ENCODE measurements at places on chromosomes 11 and 22.

DNA sequence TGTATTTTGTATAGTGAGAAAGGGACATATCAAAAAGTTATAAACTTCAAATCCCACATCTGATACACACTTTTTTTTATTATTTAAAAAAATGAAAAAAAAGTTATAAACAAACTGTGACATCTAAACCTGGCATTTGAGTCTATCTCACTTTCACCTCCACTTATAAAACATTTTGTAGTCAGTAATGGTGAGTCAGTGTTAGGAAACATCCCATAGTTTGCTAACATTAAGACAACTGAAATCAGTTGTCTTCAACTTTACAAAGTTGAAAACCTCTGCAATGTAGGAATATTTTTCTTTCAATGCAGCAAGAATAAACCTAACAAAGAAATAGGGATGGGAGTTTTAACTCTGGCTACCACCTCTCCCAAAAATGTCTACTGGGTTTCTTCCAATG is 47.7 kb downstream of the SLC35F2 start:
- no peak for DNase-seq

DNA sequence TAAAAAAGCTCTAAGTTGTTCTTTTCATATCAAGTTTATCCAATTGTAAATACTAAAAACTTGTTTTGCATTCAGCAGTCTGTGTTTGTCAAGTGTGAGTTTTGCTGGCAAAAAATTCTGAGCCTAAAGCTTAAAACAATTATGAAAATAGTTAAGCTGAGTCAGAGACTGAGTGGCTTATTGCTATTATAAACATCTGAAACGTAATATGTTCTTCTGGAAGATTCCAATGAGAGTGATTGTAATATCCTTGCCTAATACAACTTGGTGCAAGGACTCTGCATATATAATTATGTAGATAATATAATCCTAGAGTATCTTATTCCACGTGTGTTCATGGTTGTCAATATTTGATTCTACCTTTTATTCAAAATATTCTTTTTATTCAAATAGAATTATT is 14.1 kb upstream of the NUP50 start:
- DNase-seq = peak; percentile 27

DNA sequence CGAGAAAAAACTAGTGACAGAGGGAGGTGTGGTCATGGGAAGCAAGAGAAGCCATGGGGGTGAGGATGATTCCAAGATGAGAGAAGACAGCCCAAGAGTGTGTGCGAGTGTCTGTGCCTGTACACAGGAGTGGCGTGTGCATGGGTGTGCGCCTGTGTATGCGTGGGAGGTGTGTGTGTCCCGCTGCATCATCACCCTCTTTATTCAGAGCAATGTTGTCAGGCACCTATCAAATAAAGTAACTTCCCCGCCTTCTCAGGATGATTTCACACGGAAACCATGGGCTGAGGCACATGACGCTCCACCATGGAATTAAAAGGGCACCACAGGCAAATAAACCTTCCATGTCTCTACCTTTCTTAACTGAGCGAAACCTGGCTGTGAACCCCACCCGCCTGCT is 24.6 kb downstream of the MS4A10 start:
- no peak for DNase-seq

DNA sequence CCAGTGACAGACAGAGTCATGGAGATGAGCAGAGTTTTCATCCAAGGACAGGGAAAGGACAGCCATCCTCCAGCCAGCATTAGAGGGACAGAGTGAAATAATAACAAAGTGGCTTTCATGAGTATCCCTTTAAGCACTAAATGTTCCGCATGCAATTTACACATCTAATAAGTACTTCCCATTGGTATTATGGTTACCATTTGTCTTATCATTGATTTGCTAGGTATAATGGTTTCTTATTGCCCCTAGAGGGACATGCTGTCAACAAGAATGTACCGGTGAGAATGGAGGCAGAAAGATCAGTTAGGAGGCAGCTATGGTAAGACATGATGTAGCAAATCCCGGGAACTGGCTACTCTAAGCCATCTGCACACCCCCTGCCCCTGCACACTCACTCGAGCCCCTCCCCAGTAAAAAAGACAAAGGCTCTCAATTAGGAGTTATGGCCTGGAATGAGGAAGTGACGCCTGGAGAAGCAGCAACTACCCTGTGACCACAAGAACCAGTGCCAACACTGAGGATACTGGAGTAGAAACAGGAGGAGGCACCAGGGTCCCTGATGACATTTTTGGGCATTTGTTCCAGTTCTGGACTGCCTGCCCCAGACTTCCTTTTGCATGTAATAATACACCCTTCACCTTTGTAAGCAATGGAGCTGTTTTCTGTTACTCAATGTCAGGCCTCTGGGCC is 30.2 kb upstream of the HMGXB4 start:
- no peak for DNase-seq

DNA sequence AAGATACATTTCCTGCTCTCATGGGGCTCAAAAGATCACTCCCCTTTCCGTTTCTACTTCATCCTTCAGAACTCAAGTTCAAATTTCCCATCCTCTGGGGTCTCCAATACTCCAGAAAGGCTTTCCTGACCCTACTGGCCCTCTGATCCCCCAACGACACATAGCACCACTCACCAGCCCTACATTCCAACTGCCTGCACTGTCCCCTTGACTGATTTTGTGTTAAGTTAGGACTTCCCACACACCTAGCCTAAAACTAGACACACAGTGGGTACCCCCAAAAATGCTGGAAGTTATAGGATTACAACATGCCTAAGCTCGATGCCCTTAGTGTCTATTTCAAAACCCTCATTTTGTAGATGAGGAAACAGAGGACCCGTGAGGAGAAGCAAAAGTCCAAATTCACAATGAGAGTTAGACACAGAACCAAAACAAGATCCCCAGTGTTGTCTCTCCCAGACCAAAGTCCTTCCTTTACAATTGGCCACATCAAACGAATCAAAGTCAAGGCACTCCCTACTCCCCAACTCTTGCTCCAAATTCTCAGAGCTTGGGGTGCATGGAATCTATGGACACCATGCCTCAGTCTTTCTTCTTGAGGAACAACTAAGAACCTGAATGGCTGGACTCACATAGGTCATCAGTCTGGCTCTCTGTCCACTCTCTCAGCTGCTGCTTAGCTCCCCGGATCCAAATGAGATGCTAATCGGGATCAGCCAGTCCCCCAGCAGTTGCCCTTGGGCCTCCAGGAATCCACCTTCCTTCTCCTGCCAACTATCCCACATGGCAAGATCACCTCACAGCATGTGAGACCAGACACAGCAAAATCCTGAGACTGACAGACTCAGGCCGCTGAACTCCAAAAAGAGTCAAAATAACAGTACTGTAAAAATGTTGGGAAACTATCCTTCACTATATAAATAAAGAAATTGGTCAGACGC is 1.7 kb downstream of the CLPB start:
- DNase-seq = no peak

DNA sequence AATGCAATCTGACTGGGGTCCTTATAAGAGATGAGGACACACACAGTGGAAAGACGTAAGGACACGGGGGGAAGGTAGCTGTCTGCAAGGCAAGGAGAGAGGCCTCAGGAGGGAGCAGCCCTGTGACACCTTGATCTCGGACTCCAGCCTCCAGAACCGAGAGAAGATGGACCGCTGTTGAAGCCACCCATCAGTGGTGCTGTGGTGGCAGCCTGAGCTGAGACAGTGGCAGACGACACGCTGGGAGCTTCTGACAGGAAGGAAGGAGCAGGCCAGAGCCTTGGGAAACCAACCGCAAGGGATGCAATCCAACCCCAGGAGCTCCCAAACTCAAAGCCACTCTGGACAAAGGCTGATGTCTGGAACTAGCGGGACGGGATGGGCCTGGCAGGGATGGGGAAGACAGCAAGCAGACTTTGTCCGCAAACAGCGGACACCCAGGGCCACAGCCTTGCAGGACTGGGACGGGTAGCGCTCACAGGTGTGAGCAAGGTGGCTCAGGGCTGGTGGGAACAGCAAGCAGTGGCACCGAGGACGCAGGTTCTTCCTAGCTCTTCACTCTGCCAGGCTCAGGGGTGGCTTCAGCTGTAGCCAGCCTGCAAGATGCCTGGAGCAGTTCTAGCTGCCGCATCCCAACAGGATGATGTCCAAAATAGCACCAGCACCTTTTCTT is 10.9 kb downstream of the LTO1 start:
- no peak for DNase-seq

GRCh38 chr22:41779929-41780505 is 20.5 kb upstream of the CCDC134 start:
- DNase-seq = no peak

GRCh38 chr11:134724779-134725140 is 312.7 kb upstream of the B3GAT1 start:
- DNase-seq = no peak

GRCh38 chr11:120430146-120430545 is 81.4 kb upstream of the GRIK4 start:
- DNase-seq = no peak

- no peak for DNase-seq
Measured at GRCh38 chr11:78078218-78079167, 1.2 kb downstream of the NDUFC2 start.

- DNase-seq = no peak
Measured at GRCh38 chr22:22903355-22903777, 15.8 kb downstream of the IGLL5 start.

- no peak for DNase-seq
Measured at GRCh38 chr22:44199866-44200265, 19.1 kb downstream of the PARVG start.

DNA sequence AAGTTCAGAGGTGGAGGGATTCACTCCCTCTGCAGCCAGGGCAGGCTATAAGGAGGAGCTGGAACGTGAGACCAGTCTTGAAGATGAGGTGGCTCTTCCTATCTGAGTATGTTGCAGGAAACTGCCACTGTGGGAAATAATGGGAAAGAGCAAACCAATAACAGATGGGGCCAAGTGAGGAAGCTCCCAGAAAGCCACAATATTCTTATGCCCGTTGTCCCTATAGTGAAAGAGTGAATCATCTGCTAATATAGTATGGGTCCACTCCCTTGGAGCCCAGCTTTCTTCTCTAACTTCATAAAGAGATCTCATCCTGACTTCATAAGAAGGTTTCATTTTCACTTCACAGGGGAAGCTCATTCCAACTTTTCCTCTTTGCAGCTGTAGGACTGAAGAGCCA is 206.4 kb downstream of the BLID start:
- DNase-seq = no peak

DNA sequence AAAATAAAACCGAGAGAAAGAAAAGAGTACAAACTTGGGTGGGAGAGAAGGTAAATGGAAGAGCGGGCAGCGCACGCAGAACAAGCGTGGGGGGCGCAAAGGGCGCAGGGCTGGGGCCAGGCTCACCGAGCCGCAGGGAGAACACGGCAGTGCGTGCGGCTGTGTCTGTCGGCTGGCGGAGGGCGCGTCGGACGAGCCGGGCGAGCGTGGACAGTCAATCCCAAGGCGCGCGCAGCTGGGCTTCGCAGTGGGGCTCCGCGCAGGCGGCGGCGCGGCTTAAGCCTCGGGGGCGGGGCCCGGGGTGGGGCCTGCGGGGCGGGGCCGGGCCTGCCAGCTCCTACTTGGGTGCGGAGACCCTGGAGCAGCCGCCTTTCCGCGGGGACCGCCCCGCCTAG is at the start of gene UCP2:
Gene UCP2 (minus strand): TSS at position 249 of the 395 bp plus-strand sequence. CDS start 4,465 bp downstream, outside the sequence.
- DNase-seq = peak; percentile 64

GRCh38 chr22:28857288-28857687 is 26.1 kb upstream of the ZNRF3 start:
- no peak for DNase-seq

- DNase-seq = no peak
Measured at GRCh38 chr11:7927635-7928034, 3.4 kb downstream of the OR10A6 start.

DNA sequence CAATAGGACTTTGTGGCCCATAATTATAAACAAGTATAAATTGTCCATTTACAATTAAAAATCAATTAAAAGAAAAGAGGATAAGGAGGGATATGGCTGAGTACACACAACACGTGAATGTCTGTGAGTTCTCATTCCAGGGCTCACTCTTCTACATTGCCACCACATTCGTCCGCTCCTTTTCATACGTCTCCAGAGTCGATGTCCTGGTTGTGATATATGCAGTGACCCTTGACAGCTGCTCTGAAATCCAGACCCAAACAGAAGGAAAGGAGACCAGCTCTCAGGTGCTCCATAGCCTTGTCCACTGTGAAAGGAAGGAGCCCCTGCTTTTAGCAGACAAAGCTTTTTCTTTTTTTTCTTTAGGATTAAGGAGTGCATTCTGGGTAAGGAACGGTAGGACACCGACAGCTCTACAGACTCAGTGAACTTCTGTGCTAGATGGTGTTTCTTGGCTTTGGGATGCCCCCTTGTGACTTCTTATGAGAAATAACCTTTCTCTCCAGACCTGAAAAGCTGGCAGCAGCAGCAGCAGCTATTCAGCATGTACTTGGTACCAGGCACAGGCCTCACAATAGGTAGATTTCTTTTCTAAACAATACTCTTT is 19.7 kb upstream of the DNAJB13 start:
- DNase-seq = peak; percentile 55

DNA sequence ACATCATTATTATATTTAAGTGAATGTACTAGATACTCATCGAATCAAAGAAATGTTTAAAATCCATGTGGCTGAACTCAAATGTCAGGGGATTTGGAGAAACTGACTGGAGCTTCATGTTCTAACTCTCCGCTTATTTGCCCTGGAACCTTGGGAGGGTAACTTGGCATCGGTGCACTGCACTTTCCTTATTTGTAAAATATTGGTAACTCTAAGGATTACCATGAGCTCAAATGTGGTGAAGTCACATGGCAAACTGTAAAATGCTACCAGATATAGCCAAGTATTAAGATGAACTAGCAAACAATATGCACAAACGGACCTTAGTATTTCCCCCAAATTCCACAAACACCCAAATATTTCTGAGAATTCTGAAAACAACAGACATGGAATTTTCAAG is 75.6 kb downstream of the ETS1 start:
- DNase-seq = no peak

- no peak for DNase-seq
Measured at GRCh38 chr11:84097186-84097585, 811.0 kb upstream of the CCDC90B start.

DNA sequence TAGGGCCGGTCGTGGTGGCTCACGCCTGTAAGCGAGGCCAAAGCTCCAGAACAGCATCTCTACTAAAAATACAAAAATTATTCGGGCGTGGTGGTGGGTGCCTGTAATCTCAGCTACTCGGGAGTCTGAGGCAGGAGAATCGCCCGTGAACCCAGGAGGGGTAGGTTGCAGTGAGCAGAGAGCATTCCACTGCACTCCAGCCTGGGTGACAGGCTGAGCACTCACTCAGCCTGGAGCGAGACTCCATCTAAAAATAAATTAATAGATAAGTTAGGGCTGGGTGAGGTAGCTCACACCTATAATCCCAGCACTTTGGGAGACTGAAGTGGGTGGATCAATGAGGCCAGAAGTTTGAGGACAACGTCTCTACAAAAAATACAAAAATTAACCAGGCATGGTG is 10.2 kb upstream of the TAB1 start:
- no peak for DNase-seq

- peak; percentile 34 for DNase-seq
Measured at GRCh38 chr22:20205964-20206708, 55.3 kb upstream of the CCDC188 start.

DNA sequence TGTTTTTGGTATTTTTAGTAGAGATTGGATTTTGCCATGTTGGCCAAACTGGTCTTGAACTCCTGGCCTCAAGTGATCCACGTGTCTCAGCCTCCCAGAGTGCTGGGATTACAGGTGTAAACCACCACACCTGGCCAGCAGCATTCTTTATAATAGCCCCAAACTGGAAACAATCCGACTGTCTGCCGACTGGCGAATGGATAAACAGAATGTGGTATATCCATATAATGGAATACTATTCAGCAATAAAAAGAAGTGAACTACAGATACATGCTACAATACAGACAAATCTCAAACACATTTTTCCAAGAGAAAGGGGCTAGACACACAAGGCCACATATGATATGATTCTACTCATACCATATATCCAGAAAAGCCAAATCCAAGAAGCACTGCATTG is 151.3 kb downstream of the ST3GAL4 start:
- no peak for DNase-seq

- DNase-seq = no peak
Measured at GRCh38 chr11:76075716-76076115, 130.6 kb downstream of the WNT11 start.

Data from HFFc6 (cell line).